ENCODE measurements at places on chromosomes 16 and 17.
A peak's percentile ranks its signal among the peaks of the same experiment; 100 is the strongest.

- DNase-seq, result no peak
These were observed 24.0 kb upstream of the SALL1 start for GRCh38 chr16:51175081-51175480.

DNA sequence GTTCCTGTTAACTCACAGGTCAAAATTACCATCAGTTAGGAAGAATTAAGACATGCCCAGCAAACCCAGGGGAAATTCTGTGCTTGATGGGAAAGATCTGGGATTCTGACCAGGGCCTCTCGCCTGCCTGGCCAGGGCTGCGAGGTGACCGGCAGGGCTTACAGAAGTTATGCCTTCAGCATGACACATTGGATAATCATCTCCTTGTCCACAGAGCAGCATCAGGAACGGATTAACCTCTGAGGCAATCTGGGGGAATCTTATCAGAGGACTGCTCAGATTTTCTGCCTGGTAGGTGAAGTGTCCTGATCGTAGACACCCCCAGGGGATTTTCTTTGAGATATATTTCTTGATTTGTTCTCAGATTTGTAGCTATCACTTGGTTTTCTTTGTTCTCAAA, 172.5 kb downstream of the HS3ST3A1 start:
- DNase-seq, result no peak

DNA sequence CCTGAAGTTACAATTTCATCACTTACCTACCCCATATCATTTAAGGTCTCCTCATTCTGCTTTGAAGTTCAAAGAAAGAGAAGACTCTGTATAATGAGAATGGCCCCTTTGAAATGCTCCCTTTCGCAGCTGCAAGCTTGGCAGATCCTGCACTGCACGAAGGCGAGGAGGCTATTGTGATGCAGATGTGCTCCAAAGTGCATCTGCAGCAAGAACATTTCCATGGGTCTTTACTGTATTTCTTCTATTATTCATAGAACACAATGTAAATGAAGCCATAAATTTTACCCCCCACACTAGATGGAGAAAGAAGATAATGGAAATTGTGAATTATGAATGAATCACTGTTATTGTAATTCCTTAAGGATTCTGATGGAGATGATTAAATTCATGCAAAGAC, 178.7 kb downstream of the CHD9NB start:
- no peak for DNase-seq

GRCh38 chr16:50826797-50827316, 85.0 kb downstream of the CYLD start:
- no peak for DNase-seq

GRCh38 chr17:57401556-57402488, 145.5 kb downstream of the MSI2 start:
- no peak for DNase-seq

GRCh38 chr16:29644973-29645693, 17.9 kb upstream of the SPN start:
- DNase-seq, result no peak

DNA sequence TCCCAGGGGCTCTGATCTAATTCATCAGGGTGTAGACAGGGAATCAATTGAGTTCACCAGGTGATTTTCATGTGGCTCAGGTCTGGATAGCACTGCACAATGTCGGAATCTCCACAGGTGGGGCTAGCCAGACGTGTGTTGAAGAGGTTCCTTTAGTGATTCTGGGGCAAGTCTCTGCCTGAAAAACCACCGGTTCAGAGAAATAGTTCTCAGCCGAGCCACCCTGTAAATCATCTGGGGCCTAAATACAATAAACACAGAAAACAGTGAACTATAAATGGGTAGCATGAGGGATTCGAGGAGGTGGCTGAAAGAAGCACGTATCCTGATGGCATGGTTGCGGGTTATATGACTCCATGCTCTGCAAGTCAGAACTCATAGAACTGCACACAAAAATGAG, 21.3 kb downstream of the ASPA start:
- no peak for DNase-seq

DNA sequence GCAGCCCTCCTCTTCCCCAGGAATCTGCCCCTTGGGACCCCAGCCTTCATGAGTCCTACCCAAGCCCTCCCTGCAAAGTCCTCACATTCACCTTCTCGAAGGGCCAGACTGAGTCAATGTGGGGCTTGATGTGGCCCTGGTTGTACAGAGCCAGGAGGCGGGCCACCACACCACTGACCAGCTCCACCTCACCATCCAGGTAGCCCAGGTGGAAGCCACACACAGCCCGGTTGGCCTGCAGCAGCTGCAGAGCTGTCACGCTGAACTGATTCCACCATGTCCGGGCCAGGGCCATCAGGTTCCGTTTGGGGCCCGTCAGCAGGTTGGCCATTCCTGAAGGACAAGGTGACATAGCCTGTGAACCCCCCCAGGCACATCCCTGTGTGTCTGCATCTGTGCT, 6.0 kb downstream of the VAT1 start:
- DNase-seq, result no peak

GRCh38 chr17:41767324-41768042, 19.0 kb downstream of the JUP start:
- DNase-seq, result no peak

DNA sequence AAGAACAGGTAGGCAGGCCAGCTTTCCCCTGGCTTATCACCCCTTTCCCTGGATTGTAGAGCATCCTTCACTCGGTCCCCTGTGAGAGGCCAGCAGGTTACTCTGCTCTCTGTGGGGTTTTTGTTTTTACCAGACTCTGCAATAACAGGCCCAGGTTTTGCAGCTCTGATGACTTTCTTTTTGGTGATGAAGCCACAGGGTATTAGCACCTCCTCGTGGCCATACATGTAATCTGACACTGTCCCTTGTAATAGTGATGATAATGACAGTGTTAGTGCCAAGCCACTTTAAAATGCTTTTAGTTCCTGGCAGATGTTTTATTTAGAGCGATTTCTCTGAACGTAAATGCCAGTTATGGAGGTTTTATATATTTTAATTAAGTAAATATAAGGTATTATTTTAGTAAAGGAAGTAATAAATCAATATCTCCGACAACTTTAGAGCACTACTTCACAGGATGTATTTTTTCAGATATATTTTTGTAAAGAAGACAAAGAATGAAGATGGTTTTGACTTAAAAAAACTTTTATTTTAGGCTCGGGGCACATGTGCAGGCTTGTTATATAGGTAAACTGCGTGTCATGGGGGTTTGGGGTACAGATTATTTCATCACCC, 38.0 kb upstream of the CPHXL start:
- DNase-seq, result no peak

DNA sequence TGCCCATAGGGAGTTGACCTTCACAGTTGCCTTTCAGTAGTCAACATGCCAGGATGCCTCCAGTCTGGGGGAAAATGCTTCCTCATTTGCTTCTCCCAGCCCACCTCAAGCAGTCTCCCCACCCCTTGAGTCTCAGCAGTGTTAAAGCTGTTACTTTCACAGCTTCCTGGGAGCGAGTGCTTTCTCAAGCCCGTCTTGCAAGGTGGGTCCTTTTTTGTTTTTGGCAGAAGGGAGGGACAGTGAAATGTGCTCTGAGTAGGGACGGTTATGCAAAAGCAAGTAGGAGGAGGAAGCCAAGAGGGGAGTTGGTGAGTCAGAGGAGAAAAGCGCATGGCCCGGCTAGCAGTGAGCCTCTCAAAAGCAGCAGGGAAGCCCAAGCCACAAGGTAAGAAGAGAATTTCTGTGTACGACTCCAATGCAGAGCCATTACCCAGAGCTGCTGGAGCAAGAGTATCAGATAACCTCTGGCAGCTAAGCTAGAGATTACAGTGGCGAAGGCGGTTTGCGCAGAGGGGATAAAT, at the start of gene CHST4:
Gene CHST4, plus strand, starts transcription at position 316 of the 521 bp plus-strand sequence. CDS start 10,252 bp downstream, outside the sequence.
- DNase-seq, result no peak

DNA sequence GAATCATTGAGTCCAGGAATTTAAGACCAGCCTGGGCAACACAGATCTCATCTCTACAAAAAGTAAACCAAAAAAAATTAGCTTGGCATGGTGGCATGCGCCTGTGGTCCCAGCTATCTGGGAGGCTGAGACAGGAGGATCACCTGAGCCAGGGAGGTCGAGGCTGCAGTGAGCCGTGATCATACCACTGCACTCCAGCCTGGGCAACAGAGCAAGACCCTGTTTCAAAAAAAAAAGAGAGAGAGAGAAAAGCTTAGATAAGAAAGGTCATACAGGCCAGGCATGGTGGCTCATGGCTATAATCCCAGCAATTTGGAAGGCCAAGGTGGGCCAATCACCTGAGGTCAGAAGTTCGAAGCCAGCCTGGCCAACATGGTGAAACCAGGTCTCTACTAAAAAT, 63.5 kb upstream of the DNAH17 start:
- no peak for DNase-seq

DNA sequence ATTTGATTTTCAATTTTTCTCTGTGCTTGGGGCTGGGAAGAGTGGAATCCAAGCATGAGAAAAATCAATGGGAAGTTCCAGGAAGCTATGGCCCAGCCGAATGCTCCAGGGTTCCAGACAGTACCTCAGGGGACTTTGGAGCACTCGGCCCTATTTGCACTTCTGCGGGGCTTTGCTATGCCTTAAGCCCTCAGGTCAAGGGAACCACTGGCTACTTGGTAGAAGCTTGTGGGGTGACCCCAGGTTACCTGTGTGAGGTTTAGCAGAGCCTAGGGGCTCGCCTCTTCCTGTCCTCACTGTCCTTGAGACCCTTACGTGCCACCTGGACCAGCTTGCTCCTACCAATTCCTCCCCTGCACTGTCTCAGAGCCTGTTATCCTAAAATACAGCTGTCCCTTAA, 121.3 kb downstream of the MGAT5B start:
- DNase-seq, result no peak

- DNase-seq, result no peak
These were observed 3.0 kb downstream of the NGFR start for GRCh38 chr17:49498029-49498615.

- DNase-seq, result no peak
These were observed 10.2 kb upstream of the ETV4 start for GRCh38 chr17:43556292-43556691.

- peak; percentile 80 for DNase-seq
These were observed 20.1 kb downstream of the CD7 start for GRCh38 chr17:82297280-82297713.

DNA sequence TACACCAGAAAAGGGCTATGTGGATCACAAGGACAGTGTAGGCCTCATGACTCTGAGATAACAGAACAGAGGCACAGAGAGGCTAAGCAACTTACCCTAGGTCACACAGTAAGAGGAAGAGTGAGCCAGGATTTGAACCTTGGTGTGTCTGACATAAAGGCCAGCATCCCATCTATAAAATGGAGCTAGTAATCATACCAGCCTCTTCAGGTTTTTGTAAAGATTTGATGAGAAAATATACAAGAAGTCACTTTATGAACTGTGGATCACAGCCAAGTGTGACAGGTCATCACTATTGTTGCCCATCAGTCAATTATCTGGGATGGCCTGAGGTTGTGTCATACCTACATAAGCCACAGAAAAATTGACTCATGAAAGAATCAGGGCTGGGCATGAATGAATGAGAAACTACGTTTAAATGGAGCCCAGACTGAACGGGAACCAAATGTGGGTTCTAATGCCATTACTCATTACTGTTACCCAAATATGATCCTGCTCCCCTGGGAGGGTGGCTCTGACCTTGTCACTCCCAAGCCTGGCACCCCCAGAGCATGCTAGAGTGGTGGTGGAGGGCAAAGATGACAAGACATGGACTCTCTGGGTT, 21.0 kb downstream of the FBXO39 start:
- no peak for DNase-seq

DNA sequence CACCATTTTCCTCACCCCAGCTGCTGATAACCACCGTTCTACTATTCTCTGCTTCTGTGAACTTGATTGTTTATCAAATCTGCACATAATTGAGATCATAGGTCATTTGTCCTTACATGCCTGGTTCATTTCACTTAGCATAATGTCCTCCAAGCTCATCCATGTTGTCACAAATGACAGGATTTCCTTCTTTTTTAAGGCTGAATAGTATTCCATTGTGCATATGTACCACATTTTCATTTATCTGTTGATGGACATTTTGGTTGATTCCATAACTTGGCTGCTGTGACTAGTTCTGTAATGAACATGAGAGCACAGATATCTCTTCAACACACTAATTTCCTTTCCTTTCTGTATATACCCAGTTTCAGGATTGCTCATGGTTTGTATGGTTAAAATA, 225.3 kb upstream of the TBX2 start:
- no peak for DNase-seq

- no peak for DNase-seq
These were observed at the start of gene DNAH9 for GRCh38 chr17:11598274-11599221. Gene DNAH9, plus strand, starts transcription at chr17:11598470. Its CDS starts 29 bp downstream, at chr17:11598499.

- no peak for DNase-seq
These were observed 4.8 kb downstream of the BTBD17 start for GRCh38 chr17:74356646-74357465.

GRCh38 chr16:22264786-22265185, 32.4 kb upstream of the POLR3E start:
- DNase-seq, result no peak

DNA sequence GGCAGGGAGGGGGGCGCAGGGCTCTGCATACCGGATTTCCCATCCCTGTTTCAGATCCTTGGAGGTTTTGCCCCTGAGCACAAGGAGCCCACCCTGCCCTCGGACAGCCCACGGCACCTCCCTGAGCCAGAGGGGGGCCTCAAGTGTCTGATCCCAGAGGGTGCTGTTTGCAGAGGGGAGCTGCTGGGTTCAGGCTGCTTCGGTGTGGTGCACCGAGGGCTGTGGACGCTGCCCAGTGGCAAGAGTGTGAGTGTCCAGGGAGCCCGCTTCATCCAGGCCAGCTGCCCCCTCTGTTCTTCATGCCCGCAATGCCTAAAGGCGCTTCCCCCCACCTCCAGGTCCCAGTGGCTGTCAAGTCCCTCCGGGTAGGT, 2.5 kb downstream of the TNK1 start:
- DNase-seq, result no peak

DNA sequence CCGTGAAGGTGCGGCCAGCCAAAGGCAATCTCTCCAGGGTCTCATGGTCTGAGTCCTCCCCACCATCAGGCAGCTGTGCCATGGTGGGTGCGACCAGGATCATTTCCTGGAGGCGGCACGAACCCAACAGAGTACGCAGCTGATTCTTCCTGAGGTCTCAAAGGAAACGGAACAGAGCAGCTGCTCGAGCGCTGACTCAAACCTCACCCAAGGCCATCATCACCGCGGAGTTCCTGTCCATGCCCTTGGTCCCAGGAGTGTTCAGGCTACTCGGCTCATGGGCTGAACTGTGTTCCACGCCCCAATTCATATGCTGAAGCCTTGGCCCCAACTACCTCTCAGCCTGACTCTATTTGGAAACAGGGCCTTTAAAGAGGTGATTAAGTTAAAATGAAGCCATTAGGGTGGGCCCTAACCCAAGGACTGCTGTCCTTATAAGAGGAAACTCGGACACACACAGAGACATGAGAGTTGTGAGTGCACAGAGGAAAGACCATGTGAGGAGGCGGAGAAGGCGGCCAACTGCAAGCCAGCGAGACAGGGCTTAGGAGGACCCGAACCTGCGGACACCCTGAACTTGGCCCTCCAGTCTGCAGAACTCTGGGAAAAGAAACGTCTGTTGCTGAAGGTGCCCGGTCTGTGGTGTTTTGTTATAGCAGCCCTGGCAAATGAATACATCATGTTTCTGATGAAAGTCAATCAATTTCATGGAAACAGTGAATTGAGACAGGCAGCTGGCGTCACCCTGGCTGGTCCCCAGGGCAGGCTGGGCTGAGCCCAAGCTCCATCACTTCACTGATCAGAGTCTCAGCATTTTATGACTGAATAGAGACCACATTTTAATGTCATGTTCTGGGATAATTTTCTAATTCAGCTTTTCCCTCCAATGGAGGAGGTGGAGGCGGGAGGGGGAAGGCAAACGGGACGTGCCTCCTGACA, 13.7 kb downstream of the MXRA7 start:
- DNase-seq, result no peak

- DNase-seq, result no peak
These were observed 7.6 kb downstream of the NXPH3 start for GRCh38 chr17:49583226-49583625.

All from brain pericyte (primary cell).